ENCODE measurements at places on chromosomes 2 and 18.

DNA sequence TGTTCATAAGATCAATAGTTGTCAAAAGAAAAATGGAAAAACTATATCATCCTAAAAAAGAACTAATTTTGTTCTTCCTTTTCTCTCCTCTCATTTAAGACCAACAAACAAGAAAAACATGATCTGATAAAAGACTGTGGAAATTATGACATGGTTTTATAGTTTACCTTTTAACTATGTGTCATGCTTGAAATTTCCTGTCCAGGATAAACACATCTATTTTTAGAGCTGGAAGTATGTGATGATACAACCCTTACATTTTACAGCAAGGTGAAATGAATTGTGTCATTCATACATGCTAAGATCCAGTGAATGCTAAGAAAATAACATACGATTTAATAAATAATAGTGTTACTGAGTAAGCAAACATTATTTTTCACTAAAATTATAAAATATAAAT lies 89.9 kb downstream of the GULP1 start:
- DNase-seq: no peak

- DNase-seq: no peak
Measured at GRCh38 chr2:14350856-14351255, 281.7 kb upstream of the LRATD1 start.

- DNase-seq: no peak
Measured at GRCh38 chr2:230721712-230722111, 9.1 kb downstream of the CAB39 start.

GRCh38 chr18:48700446-48700845 lies 161.6 kb downstream of the CTIF start:
- DNase-seq: no peak

DNA sequence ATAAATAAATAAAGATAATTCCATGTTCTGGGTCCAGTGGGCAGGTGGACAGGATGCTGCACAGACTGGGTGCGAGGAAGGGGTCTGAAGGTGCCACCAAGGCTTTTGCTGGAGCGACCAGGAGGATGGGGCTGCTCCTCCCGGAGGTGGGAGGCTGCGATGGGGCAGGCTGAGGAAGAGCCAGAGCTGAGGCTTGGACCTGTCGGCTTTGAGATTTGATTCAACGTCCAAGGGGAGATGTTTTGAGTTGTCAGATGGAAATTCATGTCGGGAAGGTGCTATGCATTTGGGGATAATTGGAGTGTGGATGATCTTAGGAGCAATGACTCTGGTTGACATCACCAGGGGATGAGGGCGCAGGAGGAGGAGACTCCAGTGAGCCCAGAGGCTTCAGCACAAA lies 11.7 kb downstream of the ALLC start:
- DNase-seq: no peak

DNA sequence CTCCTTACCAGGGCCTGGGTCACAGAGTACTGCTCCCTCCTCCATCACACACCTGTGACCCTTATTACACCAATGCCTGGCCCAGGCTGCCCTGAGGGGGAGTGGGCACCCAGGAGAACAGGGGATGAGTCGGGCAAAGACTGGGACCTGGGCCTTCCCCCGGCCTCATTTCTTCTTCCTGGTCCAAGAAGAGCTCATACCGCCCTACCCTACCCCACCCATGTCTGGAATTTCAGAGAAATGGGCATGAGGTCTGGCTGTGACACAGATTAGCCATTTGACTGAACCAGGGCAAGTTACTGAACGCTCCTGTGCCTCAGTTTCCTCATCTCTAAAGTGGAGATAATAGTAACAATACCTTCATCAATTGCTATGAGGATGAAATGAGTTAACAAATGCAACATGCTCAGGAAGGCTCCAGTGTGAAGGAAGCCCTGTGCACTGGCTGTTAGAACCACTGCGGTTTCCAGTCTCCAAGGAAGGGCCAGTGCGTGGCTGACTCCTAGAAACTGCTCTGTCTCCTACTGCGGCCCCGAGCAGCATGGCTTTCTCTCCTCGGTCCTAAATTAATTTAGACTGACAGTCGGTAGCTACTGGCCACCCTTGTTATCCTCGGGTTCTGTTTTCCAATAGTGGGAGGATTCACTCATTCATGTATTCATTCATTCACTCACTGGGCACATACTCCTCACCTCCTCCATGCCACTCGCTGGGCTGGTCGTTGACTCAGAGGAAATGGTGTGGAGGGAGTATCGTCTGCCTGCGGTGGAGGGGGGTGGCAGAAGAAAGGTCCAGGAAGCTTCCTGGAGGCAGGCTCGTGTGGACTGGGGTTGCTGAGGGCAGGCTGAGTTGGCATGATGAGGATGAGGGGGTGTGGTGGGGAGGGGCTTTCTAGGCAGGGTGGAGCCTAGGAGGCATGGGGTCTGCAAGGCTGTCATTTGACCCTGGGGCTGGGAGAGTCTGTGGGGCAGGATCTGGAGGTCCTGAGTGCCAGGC lies 175.6 kb downstream of the GLI2 start:
- no peak for DNase-seq

DNA sequence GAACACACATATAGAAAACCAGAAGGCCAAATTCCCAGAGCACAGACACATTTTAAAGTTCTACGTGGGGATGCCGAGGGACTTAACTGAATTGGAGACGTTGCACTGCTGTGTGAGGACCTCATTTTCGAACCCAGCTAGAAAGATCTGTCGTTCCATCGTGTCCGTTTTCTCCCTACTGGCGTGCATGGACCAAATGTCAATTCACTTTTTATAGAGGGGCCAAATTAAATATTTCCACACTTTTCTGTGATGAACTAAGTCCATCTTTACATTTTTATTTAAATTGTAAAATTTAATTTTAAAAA lies 692 bp upstream of the TSHZ1 start:
- no peak for DNase-seq

GRCh38 chr2:168622559-168622958 lies 166.5 kb downstream of the CERS6 start:
- DNase-seq: no peak

- no peak for DNase-seq
Measured at GRCh38 chr2:120434492-120435308, 88.8 kb downstream of the INHBB start.

- DNase-seq: no peak
Measured at GRCh38 chr2:226994775-226995174, 158.9 kb downstream of the RHBDD1 start.

GRCh38 chr2:27522400-27522945 lies 25.8 kb downstream of the GCKR start:
- DNase-seq: no peak

DNA sequence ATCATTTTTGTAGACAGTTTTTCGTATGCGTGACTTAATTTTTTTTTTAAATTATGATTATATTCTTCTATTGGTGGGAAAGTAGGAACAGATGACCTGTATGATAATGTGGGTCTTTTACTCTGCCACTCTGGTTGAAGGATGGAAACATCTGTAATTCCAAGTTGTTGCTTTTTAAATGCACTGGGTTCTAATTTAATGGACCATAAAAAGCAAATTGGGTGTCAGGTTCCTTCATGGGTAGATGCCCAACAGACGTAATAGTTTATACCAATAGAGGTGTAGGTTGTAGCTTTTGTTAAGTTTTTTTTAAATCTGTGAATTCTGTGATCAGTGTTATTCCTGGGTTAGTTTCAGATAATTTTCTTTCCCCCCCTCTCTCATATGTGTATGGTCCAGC lies 117.6 kb downstream of the MAP4K4 start:
- no peak for DNase-seq
